ENCODE measurements at places on chromosomes 1 and 21.

DNA sequence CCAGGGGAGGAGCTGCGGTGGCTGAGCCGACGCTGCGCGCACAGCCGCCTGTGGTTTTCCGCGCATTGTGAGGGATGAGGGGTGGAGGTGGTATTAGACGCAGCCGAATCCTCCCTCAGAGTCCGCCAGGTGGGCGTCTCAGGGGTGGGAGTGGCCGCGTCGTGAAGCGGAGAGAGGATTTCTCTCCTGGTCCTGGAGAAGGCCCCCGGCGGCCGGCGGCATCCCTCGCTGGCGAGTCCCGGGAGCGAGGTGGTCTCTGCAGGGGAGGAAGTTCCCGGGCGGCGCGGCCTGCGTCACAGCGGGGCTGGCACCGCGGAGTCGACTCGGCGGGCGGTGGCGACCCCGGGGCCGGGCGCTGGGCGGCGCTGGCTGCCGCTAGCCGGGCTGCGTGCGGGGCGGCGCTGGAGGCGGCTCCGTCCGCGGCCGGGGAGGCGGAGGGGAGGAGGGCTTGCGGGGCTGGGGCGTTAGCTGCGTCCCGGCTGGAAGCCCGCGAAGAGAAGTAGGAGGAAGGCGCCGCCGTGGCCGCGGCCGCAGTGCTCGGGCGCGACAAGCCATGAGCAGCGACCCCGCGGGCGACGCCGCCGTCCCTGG lies at the start of gene LRRC8C:
Gene LRRC8C (plus strand): TSS at position 464 of the 591 bp plus-strand sequence. CDS start 53,354 bp downstream, outside the sequence.
- DNase-seq = peak; percentile 75

- no peak for DNase-seq
Measured at GRCh38 chr1:107683191-107683657, 281.8 kb downstream of the VAV3 start.

GRCh38 chr1:246954126-246954525 lies 22.4 kb upstream of the AHCTF1 start:
- DNase-seq = no peak

GRCh38 chr1:36123356-36123755 lies 1.7 kb downstream of the COL8A2 start:
- DNase-seq = peak; percentile 98

DNA sequence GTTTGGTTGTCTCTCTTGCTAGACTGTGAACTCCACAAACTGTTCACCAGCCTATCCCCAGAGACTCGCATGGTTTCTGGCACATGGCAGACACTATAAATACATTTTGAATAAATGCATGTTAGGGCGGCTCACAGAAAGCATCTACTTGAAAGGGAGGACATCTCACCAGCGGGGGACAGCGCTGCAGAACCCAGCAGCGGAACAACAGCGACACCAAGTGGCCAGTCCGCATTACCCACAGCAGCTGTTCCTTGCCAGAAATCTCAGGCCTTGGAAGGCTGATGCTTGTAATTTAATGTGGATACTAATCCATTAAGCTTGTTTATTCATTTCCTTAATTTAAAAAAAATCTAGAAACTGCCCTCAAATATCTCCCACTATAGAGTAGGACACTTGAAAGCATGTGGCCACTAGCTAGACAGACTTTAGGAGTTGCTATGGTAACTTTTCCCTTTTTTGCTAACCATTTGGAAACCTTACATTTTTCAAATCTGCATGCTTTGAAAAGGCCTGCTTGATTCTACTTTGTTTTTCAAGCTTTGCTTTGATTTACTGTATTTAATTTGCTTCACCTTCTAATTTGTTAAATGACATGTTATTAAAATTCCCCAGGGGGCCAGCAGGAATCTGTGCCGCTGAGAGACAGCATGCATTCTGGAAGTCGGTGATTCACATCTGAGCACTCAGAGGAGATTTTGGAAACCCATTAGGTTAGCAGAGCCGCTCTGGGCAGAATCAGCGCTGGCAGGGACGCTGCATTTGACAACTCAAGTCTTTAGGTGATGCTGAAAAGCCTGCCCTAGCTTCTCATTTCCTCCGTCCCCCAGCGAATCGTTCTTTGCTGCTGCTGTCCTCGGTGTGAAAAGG lies 63.5 kb upstream of the SSX2IP start:
- peak; percentile 57 for DNase-seq

DNA sequence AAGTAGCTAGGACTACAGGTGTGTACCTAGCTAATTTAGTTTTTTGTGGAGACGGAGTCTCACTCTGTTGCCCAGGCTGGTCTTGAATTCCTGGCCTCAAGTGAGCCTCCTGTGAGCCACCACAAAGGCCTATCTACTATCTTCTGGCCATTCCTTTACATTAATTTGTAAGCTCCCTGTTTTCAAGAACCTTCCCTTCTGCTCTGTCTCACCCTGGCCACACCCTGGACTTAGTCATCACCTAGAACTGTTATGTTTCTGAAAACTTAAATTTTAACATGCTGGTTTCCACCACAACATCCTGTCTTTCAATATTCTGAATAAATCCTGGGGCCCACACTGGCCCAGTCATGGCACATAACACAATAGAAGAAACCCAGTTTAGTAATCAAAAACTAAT lies 4.9 kb upstream of the B4GALT3 start:
- peak; percentile 86 for DNase-seq

- no peak for DNase-seq
Measured at GRCh38 chr1:241822846-241823245, 25.2 kb upstream of the EXO1 start.

- no peak for DNase-seq
Measured at GRCh38 chr1:38191461-38191860, 144.9 kb upstream of the POU3F1 start.

DNA sequence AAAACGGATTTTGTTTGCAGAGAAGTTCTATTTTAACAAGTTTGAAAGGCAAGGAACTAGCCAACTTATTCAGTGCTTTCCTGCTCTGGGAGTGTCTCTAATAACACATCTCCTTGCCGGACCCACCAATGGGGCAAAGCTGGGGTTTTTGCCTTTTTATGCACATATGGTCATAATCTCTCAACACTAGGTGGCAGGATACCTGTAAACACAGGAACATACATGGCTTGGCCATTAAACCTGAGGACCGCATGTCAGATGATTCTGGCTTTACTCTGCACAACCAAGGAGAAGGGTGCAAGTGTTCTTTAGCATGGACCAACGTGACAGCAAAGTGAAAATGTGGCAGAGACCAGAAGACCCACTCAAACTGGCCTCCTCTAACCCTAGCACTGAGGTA lies 4.9 kb downstream of the TMEM9 start:
- DNase-seq = no peak

- DNase-seq = no peak
Measured at GRCh38 chr1:99659755-99660210, 13.9 kb downstream of the PALMD start.

GRCh38 chr1:160779626-160780397 lies 16.2 kb upstream of the LY9 start:
- DNase-seq = no peak

GRCh38 chr1:53688381-53689102 lies 50.4 kb downstream of the GLIS1 start:
- no peak for DNase-seq

- peak; percentile 81 for DNase-seq
Measured at GRCh38 chr1:225700164-225700821, 47.4 kb upstream of the ENAH start.

DNA sequence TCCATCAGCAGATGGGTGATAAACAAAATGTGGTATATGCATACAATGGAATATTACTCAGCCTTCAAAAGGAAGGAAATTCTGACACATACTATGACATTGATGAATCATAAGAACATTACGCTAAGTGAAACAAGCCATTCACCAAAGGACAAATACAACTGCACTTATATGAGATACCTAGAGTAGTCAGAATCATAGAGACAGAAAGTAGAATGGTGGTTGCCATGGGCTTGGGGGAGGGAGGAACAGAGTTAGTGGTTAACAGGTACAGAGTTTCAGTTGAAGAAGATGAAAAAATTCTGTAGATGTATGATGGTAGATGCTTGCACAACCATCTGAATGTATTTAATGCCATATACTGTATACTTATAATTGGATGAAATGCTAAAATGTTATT lies 39.1 kb upstream of the KCNK2 start:
- no peak for DNase-seq

- no peak for DNase-seq
Measured at GRCh38 chr1:200838676-200839445, 33.9 kb upstream of the GPR25 start.

GRCh38 chr1:182570611-182570970 lies 18.5 kb downstream of the RNASEL start:
- no peak for DNase-seq

GRCh38 chr1:37152491-37152890 lies 118.2 kb upstream of the GRIK3 start:
- DNase-seq = no peak

DNA sequence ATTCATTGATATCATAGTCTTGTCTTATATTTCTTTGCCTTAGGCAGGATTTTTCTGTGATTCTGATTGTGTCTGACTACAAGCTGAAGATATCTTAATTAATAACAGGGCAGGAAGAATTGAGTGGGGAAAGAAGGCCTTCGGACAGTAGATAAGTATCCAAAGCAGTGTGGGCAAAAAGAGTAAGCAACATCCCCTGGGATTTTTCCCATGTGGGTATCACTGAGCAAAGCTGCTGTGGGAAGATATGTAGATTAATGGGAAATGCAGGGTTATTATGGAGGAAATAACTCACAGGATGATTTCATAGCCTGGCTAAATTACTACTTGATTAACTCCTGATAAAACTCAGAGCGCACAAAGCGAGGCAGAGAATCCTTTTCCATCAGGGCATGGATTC lies 55.7 kb downstream of the RGS5 start:
- DNase-seq = no peak

- no peak for DNase-seq
Measured at GRCh38 chr1:3066826-3067225, 2.2 kb upstream of the PRDM16 start.

- DNase-seq = no peak
Measured at GRCh38 chr1:185015631-185016030, 29.7 kb upstream of the RNF2 start.

GRCh38 chr1:53947172-53947907 lies 1.2 kb downstream of the LRRC42 start:
- DNase-seq = no peak

DNA sequence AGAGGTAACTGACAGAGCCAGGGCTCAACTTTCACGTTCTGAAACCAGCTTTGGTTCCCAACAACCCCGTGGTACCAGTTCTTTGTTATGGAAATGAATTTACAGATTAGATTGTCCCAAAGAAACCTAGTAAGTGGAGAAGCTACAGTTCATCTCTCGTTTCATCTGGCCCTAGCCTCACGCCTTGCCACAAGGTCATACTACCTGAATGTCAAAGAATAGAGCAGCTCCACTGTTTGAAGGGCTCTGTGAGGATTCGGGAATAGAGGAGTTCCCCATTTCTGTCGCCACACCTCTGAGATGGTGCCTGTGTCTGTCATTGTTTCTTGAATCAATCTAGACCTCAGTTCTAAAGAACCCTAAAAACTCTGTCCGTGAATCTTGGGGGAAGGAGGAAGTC lies 15.0 kb upstream of the CDC42 start:
- peak; percentile 14 for DNase-seq

DNA sequence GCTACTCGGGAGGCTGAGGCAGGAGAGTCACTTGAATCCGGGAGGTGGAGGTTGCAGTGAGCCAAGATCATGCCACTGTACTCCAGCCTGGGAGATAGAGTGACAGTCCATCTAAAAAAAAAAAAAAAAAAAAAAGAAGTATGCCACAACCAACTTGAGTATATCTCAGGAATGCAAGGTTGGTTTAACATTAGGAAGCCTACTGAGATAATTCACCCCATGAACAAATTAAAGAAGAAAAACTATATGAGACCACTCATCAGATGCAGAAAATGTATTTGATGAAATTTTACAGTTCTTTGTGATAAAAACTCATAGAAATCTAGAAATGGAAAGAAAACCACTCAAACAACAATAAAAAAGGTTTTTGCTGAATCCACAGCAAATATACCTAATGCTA lies 373.8 kb downstream of the LMO4 start:
- no peak for DNase-seq

DNA sequence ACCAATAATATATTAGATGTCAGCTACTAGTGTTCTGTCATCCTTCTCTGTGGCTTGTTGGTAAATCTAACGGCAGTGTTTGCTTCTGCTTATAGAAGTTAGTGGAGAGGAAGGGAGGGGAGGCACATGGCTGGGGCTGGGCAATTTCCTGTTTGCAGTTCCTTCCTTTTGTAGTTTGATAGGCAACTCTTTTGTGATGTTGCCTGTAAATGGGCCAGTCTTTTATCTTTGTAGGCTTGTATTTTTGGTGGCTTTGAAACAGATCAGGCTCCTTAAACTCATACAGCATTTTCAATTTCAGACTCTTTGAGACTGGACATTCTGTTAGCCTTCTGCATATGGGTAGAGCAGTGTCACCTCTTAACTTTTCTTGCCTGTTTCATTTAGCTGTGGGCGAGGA lies 48.1 kb downstream of the CDC14A start:
- peak; percentile 91 for DNase-seq

GRCh38 chr1:116942344-116942743 lies 32.6 kb downstream of the PTGFRN start:
- DNase-seq = no peak

DNA sequence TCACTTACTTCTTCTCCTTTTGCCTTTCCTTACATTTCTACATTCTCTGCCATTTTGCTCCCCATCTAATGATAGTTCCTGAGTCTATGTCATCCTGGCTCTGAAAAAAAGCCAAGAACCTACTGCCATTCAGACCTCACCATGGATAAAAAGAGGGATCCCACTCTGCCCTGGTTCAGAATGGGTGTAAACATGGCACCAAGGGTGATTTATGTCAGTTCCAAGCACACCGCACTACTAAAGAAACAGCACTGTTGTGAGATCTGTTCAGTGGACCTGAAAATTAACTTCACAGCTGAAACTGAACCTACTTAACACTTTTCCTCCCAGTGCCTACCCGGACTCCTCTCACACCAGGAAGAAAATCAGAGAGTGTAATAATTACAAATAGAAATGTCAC lies 72.3 kb upstream of the NTPCR start:
- DNase-seq = no peak

GRCh38 chr1:206716870-206717673 lies 32.4 kb downstream of the MAPKAPK2 start:
- peak; percentile 91 for DNase-seq

GRCh38 chr1:97551113-97551512 lies 369.7 kb downstream of the DPYD start:
- no peak for DNase-seq

DNA sequence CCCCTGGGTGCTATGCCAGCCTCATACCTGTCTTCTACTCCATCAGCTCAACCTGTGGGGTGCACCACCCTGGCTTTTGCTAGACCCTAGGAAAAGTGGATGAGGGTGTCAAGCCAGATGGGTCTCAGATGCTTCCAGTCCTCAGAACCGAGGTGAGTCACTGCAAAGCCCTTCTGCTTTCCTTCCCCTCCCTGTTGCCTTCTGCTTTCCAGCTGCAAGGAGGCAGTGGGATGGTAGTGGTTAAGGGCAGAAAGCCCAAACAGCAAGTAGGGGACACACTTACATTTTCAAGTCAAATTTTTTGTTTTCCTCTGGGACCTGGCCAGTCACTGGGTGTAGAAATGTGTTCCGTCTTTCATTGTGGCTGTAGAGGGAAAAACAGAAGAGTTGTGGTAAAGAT lies 60.7 kb upstream of the GOLT1A start:
- DNase-seq = no peak

- peak; percentile 53 for DNase-seq
Measured at GRCh38 chr1:116954440-116954839, 44.7 kb downstream of the PTGFRN start.

- DNase-seq = no peak
Measured at GRCh38 chr1:208604295-208604694, 360.1 kb upstream of the PLXNA2 start.

Data from MV-4-11 (cell line).